ENCODE measurements at places on chromosomes 1 and 21.

- DNase-seq, result no peak
Measured at GRCh38 chr1:1237874-1238701, 6.1 kb downstream of the B3GALT6 start.

DNA sequence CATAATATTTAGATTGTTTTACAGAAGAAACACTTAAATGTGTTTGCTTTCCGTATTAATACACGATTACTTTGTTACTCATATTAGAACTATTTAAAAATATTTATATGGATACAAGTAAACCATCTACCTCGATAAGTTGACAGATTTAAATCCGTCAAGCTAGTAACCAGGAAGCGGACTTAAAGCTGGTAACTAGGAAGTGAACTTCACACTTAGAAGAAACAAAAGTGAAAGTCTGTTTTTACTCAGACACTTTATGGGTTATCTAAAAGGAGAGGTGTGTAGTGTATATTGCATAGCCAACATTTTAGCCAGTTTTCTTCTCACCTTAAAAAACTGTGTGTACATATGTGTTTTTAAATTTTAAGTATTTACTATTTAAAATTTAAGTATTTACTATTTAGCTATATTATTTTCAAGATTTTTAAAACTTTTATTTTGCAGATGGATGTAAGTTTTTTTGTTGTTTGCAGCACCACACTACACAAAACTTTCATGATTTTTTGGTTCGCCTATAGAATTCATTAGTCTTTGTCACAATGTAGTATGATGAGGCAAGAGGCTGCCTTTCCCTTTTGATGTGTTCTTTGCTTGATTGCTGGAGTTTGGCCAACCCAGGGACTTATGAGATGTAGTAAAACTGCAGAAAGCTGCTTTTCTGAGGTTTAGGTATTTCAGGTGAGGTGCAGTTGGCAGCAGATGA, 2.7 kb downstream of the USP25 start:
- DNase-seq, result peak; percentile 65

DNA sequence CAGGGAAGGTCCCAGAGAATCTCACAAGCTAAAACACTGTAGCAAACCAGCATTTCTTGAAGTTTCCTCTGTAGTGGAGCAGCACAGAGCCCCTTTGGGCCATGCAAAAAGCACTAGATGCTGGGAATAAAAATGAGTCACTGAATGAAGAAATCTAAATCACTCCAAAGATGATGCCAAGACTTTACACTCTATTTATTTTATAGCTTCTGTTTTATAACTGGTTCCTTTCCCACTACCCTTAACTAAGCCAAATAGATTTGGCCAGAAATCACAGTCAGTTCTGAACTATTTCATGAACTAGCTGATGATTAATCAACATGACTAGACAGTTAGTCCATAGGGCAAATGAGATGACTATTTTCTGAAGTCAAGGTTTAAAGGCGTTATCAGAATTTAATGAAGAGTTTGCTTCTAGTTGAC, 89.5 kb downstream of the SCMH1 start:
- DNase-seq, result no peak

GRCh38 chr21:43933680-43934079, 68.7 kb downstream of the AGPAT3 start:
- DNase-seq, result no peak

- no peak for DNase-seq
Measured at GRCh38 chr1:201552941-201553351, 14.0 kb downstream of the NAV1 start.

All from T-helper 2 cell (primary cell).